Activated effector memory CD4-positive, alpha-beta T cell treated with Interleukin-2 at 50 U/mL for 16 hours (primary cell): ENCODE measurements at places on chromosomes 7 and 10.
A peak's percentile ranks its signal among the peaks of the same experiment; 100 is the strongest.

DNA sequence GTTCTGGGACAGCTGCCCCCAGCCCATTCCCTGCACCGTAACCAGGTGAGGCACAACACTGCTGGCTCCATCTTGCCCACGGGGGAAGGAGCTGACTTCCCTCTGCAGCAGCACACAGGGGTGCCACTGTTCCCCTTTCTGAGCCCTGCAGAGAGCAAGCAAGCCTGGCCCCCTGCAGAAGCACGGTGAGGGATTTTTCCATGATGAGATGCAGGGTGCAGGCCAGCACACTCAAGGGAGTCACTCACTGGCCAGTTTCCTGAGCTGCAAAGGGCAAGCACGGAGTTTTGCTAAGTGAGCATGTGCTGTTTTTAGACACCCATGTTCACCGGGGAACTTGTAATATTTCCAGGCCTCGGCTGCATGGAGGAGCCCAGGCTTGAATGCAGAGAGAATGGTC lies 176.6 kb downstream of the PIP4K2A start:
- no peak for DNase-seq

DNA sequence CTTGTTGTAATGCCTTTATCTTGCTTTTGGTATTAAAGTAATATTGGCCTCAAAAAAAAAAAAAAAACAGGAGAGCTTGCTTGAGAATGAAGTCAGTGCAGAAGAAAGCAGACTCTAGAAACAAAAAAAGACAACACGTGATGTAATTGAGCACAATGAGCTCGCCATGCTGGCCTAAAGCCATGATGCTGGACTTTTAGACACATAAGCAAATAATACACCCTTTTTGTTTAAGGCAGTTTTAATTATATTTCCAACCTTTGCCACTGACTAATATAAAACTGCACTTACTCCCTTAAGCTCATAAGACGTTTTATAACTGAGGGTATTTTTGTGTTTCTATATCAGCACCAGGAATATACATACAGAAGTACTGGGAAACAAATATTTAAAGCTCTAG lies 798.3 kb downstream of the KCNMA1 start:
- no peak for DNase-seq

GRCh38 chr7:80950550-80950967 lies 31.7 kb upstream of the SEMA3C start:
- DNase-seq: no peak

DNA sequence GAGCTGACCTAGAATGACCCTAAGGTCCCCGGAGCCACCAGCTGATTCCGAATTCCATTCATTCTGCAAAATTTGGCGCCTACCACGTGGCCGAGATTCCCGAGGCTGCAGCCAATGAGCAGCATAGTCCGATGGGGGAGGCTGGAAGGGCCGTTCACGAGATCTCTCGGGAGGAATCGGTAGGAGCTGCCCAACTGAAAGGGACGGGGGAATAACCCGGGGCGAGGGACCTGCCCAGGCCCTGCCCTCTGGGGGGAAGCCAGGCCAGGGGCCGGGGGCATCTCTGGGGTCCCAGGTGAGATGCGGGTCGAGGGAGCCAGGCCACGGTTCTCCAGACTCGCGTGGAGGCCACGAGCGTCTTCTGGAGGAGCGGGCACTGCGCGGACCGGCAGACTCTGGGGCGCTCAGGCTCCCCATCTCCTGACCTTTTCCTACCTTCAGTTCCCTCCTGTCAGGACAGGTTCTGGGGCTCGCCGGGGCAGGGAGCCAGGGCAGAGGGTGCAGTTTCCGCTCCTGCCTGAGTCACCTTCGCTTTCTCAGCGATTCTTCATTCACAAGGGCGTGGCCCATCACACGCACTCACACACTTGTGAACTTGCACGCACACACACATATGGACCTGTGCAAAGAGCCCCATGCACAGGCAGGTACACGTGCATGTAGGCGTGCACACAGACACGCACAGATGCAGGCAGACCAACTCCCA lies 173.4 kb downstream of the RNF216 start:
- DNase-seq: no peak

DNA sequence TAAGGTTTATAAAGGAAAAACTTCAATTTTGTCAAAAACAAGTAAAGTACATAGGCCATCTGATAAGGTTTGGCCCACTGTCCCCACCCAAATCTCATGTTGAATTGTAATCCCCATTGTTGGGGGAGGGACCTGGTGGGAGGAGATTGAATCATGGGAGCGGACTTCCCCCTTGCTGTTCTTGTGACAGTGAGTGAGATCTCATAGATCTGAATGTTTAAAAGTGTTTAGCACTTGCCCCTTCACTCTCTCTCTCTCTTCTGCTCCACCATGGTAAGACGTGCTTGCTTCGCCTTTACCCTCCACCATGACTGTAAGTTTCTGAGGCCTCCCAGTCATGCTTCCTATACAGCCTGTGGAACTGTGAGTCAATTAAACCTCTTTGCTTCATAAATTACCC lies 18.2 kb downstream of the MRPL32 start:
- no peak for DNase-seq

- no peak for DNase-seq
These were observed 72.2 kb downstream of the TCF7L2 start for GRCh38 chr10:113022265-113022664.

- DNase-seq: no peak
These were observed 6.5 kb downstream of the SHH start for GRCh38 chr7:155805826-155806095.

GRCh38 chr10:97065686-97066660 lies 119.8 kb downstream of the SLIT1 start:
- DNase-seq: no peak

DNA sequence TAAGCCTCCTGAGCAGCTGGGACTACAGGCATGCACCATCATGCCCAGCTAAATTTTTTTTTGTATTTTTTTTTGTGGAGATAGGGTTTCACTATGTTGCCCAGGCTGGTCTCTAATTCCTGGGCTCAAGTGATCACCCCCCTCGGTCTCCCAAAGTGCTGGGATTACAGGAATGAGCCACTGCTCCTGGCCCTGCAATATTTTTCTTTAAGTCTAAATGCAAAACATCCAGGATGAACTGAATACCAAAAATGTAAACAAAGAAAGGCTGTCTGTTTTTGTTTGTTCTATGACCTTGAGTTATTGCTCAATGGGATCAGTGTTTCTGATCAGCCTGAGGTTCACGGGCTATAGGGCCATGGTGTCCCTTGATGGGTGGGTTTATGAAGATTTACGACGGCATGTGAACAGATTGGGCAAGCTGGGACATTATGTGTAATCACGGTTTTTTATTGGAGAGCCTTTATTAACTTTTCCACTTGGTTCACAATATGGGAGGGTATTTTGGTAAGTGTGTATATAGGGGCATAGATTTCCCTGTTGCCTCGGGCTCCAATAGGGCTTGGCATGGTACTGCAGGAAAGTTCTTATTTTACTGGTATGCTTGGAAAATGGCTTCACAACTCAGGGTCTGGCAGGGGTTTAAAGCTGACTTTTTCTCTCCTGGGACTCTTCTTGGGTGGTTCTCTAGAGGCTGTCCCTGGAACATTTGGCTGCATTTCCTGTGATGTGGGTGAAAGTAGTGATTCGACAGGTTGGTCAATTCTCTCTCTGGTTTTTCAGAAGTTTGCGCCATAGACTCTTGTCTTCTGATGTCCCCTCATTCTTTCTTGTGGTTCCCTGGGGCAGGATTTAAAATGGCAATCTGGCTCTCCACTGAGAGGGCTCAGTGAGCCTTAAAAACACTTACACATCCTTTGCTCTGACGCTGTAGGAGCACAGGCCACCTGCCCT lies 41.6 kb downstream of the MRPS33 start:
- no peak for DNase-seq

- no peak for DNase-seq
These were observed 34.3 kb upstream of the PHF14 start for GRCh38 chr7:10939237-10939910.

DNA sequence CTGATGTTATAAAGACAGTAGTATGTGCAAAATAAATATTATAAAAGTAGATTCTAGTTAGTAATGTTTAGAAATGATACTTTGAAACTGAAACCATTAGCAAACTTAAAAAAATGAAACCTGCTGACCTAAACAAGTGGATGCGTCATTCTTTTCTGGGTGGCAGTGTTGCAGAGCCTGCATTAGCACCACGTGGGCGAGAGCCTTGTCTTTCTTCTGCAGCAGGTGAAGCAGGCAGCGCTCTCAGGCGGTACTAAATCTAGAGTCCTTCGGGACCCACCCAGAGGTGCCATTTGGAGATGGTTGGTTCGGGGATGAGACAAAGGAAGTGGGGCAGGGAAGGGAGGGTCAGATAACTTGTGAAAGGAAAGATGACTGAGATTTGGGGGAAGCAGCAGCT lies 759.1 kb upstream of the IGFBP3 start:
- DNase-seq: no peak

GRCh38 chr7:1673581-1674118 lies 3.6 kb downstream of the ELFN1 start:
- DNase-seq: no peak

GRCh38 chr7:66150471-66150870 lies 35.8 kb downstream of the CRCP start:
- DNase-seq: no peak

DNA sequence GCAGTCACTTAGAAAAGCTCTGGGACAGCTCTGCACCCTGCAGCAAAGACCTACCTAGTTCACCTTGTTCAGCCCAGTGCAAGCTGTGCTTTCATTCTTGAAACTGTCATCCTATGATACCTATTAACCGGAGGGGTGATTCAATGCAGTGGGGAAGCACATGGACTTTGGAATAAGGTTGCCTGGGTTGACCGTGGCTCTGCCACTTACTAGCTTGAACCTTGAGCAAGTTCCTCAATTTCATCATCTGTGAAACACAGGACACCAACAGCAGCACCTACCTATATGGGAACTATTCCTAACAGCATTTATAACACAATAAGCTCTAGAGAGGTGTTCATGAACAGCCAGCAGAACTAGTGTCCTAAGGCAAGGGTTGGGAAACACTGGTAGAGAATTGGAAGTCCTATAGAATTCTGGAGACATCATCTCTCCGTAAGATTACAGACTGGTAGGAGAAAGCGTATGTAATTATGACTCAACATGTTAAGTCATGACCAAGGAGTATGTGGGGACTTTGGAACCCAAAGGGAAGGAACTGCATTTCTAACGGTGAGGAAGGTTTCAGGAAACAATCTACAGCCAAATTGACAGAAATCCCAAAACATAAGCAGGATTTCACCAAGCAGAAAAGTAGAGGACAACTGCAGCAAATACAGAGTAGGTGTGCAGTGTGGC lies 270.0 kb downstream of the USP6NL start:
- DNase-seq: no peak

- peak; percentile 58 for DNase-seq
These were observed 14.0 kb downstream of the SLC29A4 start for GRCh38 chr7:5296611-5297226.
